ENCODE measurements at places on chromosomes 4 and X.

GRCh38 chrX:7444967-7445366 lies 297.0 kb upstream of the PUDP start:
- DNase-seq, result no peak

GRCh38 chr4:64781737-64782326 lies 372.6 kb upstream of the TECRL start:
- DNase-seq, result no peak

DNA sequence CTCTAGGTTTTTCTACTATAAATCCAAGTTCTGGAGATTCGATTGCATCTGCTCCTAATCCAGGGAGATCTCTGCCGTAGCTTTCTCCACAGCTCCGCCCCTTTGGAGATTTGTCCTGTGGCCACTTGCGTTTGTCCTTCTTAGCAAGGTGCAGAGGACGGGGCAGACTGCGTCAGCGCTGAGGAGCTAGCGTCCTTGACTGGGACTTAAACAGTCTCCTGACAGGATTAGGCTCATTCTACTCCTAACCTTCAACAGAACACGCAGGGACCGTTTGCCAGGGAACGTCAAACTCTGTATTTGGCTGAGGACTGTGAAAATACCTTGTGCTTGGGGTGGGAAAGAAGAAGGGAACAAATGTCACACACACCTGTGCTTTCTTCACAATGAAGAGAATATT lies 38.6 kb downstream of the SORBS2 start:
- no peak for DNase-seq

- no peak for DNase-seq
These were observed 677.5 kb downstream of the DMD start for GRCh38 chrX:32533848-32534247.

GRCh38 chrX:112147206-112147605 lies 64.6 kb upstream of the TRPC5 start:
- no peak for DNase-seq

- no peak for DNase-seq
These were observed 135.3 kb upstream of the HS3ST1 start for GRCh38 chr4:11564021-11564420.

Measured in AG09309 (cell line).